ENCODE measurements at places on chromosomes 13 and 19.

GRCh38 chr19:21581646-21582240 lies 76.3 kb downstream of the ZNF429 start:
- DNase-seq: no peak

DNA sequence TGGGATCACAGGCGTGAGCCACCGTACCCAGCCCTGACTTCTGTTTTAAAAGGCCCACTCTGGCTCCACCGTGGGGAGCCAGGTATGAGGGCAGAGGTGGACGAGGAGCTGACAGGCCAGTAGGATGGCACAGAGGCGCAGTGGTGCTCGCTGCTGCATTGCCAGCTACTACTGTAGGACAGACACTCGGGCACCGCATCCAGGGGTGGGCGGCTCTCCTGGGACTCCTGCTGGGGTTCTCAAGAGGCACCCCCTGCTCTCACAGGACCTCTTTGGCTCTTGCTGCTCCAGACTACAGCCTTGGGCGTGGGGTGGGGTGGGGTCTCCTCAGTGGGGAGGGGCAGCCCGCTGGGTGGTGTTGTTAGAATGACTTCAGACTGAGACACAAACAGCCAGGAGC lies 53.4 kb downstream of the LATS2 start:
- DNase-seq: no peak

DNA sequence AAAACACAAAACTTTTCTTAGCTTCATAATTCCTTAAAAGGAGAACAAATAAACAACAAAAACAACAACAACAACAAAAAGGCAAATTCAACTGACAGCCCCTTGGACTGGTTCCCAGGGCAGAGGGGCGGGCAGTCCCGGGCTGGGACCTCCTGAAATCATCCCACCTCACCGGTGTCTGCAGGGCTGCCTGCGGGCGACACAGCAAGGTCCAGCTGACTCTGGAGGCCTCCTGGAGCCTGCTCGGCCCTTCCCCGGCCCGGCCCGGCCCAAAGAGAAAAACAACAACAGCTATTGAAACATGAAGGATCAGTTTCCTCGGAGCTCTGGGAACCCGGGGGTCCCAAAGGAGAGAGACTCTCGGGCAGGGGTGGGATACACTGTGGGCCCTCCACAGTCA lies 5.0 kb upstream of the ISYNA1 start:
- DNase-seq: no peak

DNA sequence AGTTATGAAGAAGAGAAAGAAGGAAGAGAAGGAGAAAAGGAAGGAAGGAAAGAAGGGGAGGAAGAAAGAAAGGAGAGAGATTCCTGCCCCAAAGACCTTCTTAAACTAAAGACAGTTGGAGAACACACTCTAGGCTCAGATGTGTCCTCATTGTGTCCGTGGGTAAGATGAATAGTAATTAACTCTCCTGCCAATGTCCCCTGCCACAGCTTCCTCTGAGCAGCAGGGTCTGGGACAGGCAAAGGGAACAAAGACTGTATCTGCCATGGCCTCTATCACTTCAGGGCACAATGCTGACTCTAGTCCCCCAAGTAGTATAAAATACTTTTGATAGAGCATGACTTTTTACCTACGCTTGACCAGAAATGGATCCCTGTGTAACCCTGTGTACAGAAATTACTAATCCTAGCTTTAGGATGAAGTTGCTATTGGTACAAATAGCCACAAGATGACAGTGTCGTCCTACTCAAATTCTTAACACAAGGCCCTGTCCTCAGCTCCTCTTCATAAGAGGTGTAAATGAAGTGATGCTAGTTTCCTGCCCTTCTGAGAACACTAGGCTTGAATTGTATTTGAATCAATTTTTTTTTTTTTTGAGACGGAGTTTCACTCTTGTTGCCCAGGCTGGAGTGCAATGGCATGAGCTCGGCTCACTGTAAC lies 186.2 kb upstream of the GPR12 start:
- peak; percentile 69 for DNase-seq

- no peak for DNase-seq
Observed at GRCh38 chr19:51901860-51902259, 3.0 kb downstream of the ZNF649 start.

Measured in left lung (tissue), 14 donors.